ENCODE measurements at places on chromosomes 2 and 18.

GRCh38 chr2:202104286-202104870, 31.3 kb downstream of the KIAA2012 start:
- DNase-seq = no peak

DNA sequence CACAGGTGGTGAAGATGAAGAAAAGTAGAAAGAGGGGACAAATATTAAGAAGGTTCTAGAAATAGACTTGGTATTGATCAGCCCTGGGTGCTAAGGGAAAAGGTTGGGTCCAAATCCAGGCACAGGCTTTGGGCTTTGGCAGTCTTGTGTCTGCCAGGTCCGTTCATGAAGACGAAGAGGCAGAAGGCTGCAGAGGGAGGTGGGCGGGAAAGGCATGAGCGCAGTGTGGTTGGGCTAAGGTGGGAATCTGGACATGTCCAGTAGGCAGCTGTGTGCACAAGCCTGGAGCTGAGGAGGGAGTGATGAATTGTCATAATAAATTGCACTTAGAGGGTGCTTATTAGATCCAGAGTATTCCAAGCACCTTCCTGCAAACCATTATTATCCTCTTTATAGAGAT, 105.7 kb upstream of the TEX51 start:
- DNase-seq = no peak

GRCh38 chr18:78790960-78791359, 188.7 kb upstream of the SALL3 start:
- no peak for DNase-seq

DNA sequence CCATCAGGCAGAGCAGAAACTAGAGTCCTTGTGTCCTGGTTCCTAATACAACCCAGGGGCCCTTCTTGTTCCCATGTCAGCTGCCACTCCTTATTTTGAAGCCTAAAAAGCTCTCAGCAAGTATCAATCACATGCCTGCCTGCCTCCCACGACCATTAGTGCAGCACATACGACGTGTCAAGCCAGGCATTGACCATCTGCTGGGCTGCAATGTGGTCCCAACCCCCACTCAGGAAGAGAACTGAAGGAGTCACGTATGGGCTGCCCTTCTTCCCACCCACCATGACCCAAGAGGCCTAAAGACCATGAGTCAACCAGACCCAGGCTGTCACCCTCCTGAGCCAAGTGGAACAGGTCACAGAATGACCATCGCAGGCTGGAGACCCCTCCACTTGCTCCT, 98.8 kb downstream of the KLHL29 start:
- DNase-seq = no peak

DNA sequence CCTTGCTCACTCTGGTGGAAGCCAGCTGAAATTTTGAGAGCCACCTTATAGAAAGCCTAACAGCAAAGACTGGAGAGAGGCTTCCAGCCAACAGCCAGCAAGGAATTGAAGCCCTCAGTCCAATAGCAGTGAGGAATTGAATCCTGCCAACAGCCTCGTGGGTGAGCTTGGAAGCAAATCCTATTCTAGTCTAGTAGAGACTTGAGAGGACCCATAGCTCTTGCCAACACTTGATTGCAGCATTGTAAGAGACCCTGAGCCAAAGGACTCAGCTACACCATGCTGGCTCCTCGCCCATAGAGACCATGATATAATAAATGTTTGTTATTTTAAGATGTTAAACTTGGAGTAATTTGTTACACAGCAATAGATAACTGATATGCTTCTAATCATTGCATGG, 403.0 kb upstream of the TNP1 start:
- no peak for DNase-seq

DNA sequence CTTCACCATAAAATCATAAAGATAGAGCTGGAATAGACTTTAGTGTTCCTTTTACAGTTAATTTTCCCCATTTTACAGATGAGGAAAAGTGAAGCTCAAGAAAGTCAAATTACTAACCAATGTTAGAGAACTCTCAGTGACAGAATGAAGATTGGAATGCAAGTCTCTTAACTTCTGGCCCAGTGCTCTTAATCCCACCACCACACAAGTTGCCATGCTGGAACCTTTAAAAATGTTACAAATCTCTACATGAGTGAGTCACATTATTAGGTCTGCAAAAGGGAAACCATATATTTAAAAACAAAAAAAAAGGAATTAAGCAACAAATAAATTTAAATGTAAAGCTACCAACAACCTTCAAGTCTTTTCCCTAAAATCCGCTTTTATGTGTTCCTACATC, 3.5 kb downstream of the NCKAP1 start:
- DNase-seq = no peak

Measured in CD4-positive, alpha-beta T cell treated with Interferon alpha-2 for 1 hour (primary cell).